Muscle of leg (tissue), 16 donors: ENCODE measurements at places on chromosomes 16 and 17. TPM values are rescaled to one million over a fixed set of nuclear protein-coding genes. Genes with fewer than 3 reads are reported as not detected.

- no peak overlapping the region for H3K27ac ChIP-seq
- H3K36me3 ChIP-seq: no peaks in the 10 kb centered on the region
- H3K4me3 ChIP-seq: no peak overlapping the region
Observed at GRCh38 chr16:29107299-29107698, 122.4 kb downstream of the LAT start.

DNA sequence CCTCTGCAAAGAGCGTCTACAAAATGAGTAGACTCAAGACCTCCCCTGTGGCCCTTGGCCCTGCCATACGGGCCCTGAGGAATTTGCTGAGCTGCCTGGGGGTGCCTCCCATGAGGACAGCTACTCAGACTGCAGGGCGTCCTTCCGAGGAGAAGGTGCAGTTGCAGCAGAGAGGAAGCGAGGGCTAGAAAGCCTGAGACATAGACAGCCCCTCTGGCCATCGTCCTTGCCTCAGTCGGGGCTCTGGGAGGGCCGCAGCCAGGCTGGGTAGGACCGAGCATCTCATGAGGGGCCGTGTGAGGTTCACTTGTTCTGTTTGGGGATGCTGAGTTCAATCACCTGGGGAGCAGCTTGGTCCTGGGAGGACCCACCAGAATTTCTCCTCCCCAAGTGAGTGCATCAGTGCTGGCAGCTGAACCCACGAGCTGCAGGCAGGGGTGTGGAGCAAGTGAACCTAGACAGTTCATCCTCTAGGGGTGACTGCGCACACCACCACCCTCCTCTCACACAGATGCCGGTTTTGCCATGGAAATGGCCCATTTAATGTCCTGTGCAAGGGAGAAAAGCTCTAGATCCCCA lies 20.3 kb downstream of the RAB11FIP4 start:
- H3K27ac ChIP-seq: no peak overlapping the region
- no peaks in the 10 kb centered on the region for H3K36me3 ChIP-seq
- H3K4me3 ChIP-seq: no peak overlapping the region
- peaks cover 30% of the 10 kb centered on the region for H3K4me1 ChIP-seq

- peaks cover 3% of the 10 kb centered on the region for H3K27me3 ChIP-seq
- H3K36me3 ChIP-seq: no peaks in the 10 kb centered on the region
- no peaks in the 10 kb centered on the region for H3K4me1 ChIP-seq
- H3K4me3 ChIP-seq: no peak overlapping the region
Observed at GRCh38 chr17:74515941-74516340, 15.3 kb downstream of the CD300LB start.

GRCh38 chr17:17830740-17831207 lies 6.0 kb downstream of the SREBF1 start:
- no peak for DNase-seq
- H3K4me3 ChIP-seq: no peak overlapping the region
- peaks cover 42% of the 10 kb centered on the region for H3K4me1 ChIP-seq
- peaks cover 17% of the 10 kb centered on the region for H3K36me3 ChIP-seq
- no peaks in the 10 kb centered on the region for H3K27me3 ChIP-seq

- no peaks in the 10 kb centered on the region for H3K27me3 ChIP-seq
- H3K4me1 ChIP-seq: peaks cover 7% of the 10 kb centered on the region
- H3K36me3 ChIP-seq: peaks cover 3% of the 10 kb centered on the region
- H3K4me3 ChIP-seq: peak within 1 kb of the TSS; percentile 4
- peak; percentile 98 for DNase-seq
Observed at GRCh38 chr17:69060822-69061221, at the start of gene ABCA9. Gene ABCA9, minus strand, starts transcription at chr17:69060927. Its CDS starts 9,801 bp downstream, at chr17:69051126.

DNA sequence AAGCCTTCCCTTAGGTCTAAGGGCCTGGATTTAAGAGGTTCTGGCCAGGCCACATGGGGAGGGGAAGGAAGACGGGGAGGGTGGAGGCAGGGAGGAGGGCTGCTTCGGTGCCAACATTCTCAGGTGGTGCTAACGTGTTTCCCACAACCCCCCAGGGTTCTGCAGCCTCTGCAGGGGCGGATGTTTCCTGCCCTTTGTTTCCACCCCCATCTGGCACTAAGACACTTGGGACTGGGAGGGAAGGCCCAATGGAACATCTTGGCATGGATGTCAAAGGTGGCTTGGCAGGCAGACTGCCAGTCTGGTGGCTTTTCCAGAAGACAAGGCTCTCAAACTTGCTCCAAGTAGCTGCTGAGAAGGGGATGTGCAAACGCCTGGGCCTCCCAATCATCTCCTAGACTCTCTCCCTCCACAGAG lies 12.7 kb downstream of the HIC1 start:
- peak; percentile 60 for DNase-seq
- peak overlapping the region; percentile 78 for H3K27ac ChIP-seq
- H3K36me3 ChIP-seq: peaks cover 60% of the 10 kb centered on the region
- peaks cover 90% of the 10 kb centered on the region for H3K4me1 ChIP-seq
- no peaks in the 10 kb centered on the region for H3K27me3 ChIP-seq

Gene GPRC5C
- 56.0 TPM for total RNA-seq

Gene ENPP7
- not detected for total RNA-seq

Gene RAMP2
- total RNA-seq: 35.9 TPM

GRCh38 chr17:68892658-68893057 lies 62.5 kb downstream of the ABCA8 start:
- H3K4me1 ChIP-seq: no peaks in the 10 kb centered on the region
- no peaks in the 10 kb centered on the region for H3K27me3 ChIP-seq
- no peak overlapping the region for H3K4me3 ChIP-seq
- H3K36me3 ChIP-seq: peaks cover 2% of the 10 kb centered on the region

Gene MAF
- 31.3 TPM for total RNA-seq

DNA sequence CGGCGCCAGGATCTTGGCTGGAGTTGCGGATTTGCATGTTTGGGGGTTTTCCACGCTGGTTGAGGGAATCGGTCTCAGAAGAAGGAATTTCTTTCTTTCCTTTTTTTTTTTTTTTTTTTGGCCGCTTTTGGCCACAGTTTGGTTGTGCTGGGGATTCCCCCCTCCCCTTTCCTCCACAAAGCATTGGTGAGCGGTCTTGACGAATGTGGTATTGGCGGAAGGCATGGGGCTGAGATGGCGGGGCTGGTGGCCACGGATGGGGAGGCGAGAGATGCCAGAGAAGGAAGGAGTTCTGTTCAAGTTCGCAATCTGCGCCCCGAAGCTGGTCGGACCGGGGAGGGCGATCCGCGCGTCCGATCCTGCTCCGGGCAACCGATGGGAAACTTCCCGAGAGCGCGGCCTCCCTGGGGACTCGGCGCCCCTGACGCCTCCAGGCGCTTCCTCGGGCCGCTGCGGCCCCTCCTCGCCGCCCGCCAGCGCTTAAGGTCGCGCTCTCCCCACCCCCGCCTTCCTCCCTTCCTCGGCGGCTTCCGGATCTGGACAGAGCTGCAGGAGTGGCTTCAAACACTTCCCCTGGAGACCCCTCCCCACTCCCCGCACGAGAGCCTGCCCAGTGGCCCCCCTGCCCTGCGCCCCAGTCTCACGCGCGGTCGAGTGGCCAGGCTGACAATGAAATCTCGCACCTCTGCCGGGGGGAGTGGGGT lies 43.2 kb downstream of the RAI1 start:
- peaks cover 19% of the 10 kb centered on the region for H3K27me3 ChIP-seq
- H3K4me1 ChIP-seq: peaks cover 50% of the 10 kb centered on the region
- H3K27ac ChIP-seq: peak overlapping the region; percentile 43
- peak; percentile 72 for DNase-seq

DNA sequence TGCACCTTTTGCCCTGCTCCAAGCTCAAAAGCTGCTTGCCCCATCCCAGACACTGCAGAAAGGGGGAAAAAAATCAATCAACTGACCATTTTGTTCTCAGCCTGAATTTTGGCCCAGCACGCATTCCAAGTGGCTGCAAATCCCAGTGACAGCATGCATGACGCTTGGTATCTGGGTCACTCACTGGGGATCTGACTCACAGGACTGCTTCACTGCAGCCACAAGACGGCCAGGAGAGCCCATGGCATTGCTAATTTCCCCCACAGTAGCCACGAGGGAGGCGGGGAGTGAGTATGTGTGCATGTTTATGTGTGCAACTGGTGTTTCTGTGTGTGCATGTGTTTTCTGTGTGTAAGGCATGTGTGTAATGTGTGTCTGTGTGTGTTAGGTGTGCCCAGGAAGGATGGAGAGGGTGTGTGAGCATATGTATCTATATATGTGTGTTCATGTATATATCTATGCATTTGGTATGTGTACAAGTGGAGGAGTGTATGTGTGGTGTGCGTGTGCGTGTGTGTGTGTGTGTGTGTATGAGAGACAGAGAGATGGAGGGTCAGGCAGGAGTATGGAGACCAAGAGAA lies 33.8 kb downstream of the SDK2 start:
- peaks cover 92% of the 10 kb centered on the region for H3K4me1 ChIP-seq
- no peak for DNase-seq
- H3K36me3 ChIP-seq: no peaks in the 10 kb centered on the region
- no peak overlapping the region for H3K4me3 ChIP-seq
- no peaks in the 10 kb centered on the region for H3K27me3 ChIP-seq

Gene PLXDC1
- total RNA-seq: 2.0 TPM

DNA sequence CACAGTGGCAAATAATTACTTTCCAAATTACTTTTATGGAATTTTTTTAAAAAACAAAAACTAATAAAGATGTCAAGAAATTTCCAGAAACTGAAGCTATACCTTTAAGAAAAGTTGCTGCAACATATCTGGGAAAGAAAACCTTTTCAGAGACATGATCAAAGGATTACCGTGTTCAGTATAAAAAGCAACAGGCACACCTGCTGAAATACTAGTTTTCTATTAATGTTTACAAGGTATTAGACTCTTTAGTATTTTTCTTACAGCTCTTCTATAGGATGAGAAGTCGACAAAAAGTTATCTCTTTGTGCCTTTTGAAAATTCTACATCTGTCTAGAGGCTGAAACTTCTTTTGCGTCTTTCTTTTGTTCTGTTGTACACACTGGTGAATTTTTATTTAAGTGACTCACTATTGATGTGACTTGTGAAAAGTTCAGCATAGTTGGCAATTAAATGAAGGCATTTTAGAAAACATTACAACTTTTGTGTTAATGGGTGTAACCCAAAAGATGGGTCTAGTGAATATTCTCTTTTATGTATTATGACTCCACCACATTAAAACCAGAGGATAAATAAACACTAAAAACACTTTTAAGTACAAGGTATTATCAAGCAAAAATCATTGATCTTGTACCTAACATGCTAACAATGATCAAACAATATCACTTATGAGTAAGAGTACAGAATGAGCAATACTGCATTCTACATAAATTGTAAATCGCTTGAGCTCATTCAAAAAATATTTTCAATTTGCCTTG lies 23.8 kb downstream of the NACA2 start:
- H3K36me3 ChIP-seq: no peaks in the 10 kb centered on the region
- no peak overlapping the region for H3K27ac ChIP-seq
- no peaks in the 10 kb centered on the region for H3K4me1 ChIP-seq
- H3K4me3 ChIP-seq: no peak overlapping the region
- DNase-seq: no peak
- no peaks in the 10 kb centered on the region for H3K27me3 ChIP-seq

Gene CLEC18A
- 0.44 TPM for total RNA-seq

DNA sequence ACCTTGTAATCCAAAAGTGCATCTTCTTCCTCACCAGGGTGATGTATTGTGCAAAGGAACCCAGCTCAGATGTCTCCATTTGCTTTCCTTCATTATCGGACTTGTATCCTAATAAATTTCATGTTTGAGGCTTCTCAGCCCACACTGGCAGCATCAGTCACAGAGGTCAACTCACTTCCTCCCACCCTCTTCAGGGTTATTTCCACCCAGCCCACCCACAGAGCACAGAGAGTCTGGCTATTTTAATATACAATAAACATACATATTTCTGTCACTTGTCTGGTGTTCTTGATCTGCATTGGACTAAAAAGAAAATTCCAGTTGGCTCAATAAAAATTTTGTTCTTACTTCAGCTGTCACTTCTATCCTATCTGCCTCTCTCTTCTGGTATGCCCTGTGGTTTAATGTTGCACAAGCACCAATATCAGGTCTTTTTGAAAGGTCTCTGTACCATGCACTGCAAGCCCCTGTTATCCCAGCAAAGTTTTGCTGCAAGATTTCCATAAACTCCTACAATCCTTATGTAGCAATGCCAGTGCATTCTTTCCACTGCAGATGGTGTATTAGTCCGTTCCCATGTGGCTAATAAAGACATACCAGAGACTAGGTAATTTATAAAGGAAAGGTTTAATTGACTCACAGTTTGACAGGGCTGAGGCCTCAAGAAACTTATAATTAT lies 201.8 kb downstream of the CDH11 start:
- H3K36me3 ChIP-seq: no peaks in the 10 kb centered on the region
- DNase-seq: no peak
- H3K4me1 ChIP-seq: no peaks in the 10 kb centered on the region
- no peak overlapping the region for H3K27ac ChIP-seq

- peaks cover 2% of the 10 kb centered on the region for H3K27me3 ChIP-seq
- no peaks in the 10 kb centered on the region for H3K36me3 ChIP-seq
- H3K27ac ChIP-seq: peak overlapping the region; percentile 42
- H3K4me1 ChIP-seq: peaks cover 9% of the 10 kb centered on the region
- peak; percentile 96 for DNase-seq
Observed at GRCh38 chr16:57863434-57864160, 61.3 kb upstream of the KIFC3 start.

- no peak overlapping the region for H3K4me3 ChIP-seq
- peaks cover 11% of the 10 kb centered on the region for H3K27me3 ChIP-seq
- H3K4me1 ChIP-seq: peaks cover 7% of the 10 kb centered on the region
- DNase-seq: no peak
- no peaks in the 10 kb centered on the region for H3K36me3 ChIP-seq
Observed at GRCh38 chr17:33640629-33641028, 347.5 kb upstream of the ASIC2 start.

DNA sequence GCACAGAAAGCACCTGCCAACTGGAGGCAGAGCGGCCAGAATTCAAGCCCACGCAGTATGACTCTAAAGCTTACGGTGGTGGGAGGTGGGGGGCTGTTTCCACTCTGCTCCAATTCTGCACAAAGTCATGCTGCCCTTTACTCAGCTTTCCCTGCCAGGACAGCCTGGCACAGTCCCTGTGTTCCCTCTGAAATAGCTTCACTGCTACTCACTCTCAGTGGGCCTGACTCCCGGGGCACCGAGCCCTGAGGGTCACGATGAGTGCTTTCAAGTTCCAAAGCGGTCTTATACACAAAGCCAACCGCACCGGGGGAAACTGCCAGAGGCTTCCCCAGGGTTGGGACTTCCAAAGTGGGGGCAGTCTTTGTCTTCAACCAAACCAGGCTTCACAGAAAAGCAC lies 306.1 kb upstream of the XYLT1 start:
- no peaks in the 10 kb centered on the region for H3K27me3 ChIP-seq
- H3K27ac ChIP-seq: no peak overlapping the region
- H3K36me3 ChIP-seq: no peaks in the 10 kb centered on the region
- DNase-seq: no peak
- H3K4me1 ChIP-seq: no peaks in the 10 kb centered on the region
